ENCODE measurements at places on chromosomes 5 and 9.

DNA sequence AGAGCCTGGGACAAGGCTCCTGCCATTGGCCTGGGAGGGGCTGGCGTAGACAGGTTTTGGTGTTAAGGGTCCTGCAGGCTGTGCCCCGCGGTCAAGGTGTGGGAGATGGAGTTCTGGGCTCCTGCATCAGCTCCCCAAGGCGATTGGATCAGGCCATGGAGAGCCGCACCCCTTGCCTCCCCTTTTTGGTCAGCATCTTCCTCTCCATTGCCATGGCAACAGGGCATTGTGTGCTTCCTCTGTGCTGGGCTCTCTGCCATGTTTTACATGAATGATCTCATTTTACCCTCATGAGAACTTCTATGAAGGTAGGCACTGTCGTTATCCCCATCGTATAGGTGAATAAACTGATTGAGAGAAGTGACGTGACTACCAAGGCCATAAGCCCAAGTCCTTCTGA, 344.3 kb upstream of the CLINT1 start:
- DNase-seq = no peak

DNA sequence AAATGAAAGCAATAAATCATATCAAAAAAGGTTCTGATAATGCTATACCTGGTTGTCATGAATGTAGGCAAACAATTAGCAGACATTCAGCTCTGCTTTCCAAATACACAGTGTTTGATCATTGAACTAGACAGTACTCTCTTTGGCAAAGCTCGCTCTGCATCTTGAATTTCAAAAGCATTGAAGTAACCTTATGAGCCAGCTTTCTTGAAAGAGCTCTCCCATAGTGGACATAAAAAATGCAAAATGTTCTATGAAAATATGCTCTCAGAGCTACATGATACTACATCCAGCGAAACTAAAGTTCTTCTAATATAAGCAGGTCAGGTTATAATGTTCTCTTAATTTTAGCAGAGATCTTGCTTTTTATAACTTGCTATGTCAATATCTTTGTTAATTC, 533.4 kb downstream of the CSNK1G3 start:
- no peak for DNase-seq

DNA sequence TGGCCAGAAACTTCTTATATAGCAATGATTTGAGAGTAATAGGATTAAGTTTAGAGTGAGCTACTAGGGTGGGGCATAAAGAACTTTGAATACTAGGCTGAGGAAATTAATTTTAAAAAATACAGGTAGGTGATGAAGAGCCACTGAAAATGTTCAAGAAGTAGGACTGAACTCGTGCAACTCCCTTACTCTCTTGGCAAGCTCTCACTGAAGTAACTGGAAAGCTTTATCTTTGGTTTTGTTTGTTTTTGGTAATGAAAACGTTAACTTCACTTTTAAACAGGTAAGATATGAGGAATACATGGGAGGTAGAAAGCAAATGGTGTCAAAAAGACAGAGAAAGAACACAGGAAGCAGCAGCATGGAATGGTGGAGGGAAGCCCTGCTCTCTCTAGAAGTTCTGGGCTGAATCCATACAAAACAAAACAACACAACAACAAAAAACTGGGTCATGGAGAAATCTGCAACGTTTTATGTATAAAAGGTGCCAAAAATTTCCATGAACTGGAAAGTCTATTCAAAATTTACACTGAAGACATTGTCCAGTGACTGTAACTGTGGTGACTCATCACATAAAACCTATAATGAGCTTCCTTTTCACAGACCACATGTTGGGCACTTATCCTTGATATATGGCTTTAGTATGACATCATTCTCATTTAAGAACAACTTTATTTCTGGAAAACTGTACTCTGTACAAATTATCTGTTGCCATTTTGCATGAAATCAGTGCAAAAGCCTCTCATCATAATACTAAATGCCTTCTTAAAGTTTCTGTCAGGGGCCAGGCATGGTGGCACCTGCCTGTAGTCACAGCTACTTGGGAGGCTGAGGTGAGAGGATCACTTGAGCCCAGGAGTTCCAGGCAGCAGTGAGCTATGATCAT, 91.2 kb upstream of the CHD1 start:
- no peak for DNase-seq

GRCh38 chr5:81763294-81763928, 12.5 kb upstream of the SSBP2 start:
- DNase-seq = no peak

GRCh38 chr5:149129181-149129580, 12.1 kb upstream of the ABLIM3 start:
- no peak for DNase-seq

DNA sequence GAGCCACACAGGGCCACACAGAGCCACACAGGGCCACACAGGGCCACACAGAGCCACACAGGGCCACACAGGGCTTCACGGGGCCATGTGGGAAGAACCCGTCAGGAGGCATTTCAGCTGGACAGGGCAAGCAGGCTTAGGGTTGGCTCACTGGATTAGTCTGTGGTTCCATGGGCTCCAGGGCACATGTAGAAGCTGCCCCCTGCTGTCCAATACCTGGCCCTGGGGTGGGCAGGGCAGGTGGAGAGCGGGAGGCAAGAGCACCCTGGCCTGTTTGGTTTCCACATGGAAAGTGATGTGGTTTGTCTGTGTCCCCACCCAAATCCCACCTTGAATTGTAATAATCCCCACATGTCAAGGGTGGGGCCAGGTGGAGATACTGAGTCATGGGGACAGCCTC, 16.4 kb upstream of the LPCAT1 start:
- DNase-seq = no peak

DNA sequence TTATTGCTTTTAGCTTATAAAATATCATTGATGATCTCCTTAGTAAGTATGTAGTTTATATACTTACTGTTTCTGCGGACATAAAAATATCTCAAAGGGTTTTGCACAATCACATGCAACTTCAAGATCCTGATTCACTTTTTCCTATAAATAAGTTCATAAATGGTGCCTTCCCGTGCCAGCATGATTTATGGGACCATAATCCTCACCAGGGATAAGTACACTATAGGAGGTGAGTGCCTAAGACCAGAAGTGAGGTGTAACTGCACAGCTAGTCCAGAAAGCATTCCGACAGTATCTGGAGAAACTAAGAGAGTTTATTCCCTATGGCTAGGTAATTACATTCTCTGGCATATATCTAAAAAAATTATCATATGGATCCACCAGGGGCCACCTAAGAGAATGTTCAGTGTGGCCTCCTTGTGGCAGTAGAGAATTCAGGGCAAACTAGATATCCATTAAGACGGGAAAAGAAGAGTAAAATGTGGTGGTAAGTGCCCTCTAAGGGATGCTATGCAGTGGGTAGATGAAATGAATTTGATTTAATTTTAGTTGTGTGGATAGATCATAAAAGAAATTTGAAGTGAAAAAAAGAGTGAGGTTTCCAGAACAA, 402.5 kb upstream of the SLC24A2 start:
- no peak for DNase-seq

- no peak for DNase-seq
Measured at GRCh38 chr5:114360357-114360756, 1.5 kb upstream of the KCNN2 start.

- DNase-seq = no peak
Measured at GRCh38 chr5:138506370-138507306, 36.4 kb downstream of the ETF1 start.

GRCh38 chr5:142498298-142498697, 173.5 kb upstream of the SPRY4 start:
- no peak for DNase-seq

DNA sequence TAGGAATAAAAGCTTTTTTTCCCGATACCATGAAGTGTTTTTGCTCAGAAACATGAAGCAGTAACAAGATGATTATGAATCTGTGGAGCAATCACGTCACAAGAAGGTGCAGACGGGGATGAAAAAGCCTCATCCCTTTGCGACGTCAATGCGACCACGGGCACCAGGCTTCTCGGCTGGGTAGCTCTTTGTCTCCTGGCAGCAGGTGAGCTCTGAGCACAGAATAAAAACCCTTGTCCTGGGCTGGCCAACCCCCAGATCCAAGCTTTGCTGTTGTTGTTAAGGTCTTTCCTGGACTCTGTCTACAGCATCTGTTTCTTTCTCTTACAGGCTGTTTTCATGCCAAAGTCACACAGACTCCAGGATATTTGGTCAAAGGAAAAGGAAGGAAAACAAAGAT, 113.8 kb downstream of the ANKRD18B start:
- no peak for DNase-seq

- no peak for DNase-seq
Measured at GRCh38 chr5:91928754-91929521, 545.8 kb upstream of the ARRDC3 start.

GRCh38 chr5:122713041-122713440, 61.8 kb upstream of the SNX2 start:
- no peak for DNase-seq

DNA sequence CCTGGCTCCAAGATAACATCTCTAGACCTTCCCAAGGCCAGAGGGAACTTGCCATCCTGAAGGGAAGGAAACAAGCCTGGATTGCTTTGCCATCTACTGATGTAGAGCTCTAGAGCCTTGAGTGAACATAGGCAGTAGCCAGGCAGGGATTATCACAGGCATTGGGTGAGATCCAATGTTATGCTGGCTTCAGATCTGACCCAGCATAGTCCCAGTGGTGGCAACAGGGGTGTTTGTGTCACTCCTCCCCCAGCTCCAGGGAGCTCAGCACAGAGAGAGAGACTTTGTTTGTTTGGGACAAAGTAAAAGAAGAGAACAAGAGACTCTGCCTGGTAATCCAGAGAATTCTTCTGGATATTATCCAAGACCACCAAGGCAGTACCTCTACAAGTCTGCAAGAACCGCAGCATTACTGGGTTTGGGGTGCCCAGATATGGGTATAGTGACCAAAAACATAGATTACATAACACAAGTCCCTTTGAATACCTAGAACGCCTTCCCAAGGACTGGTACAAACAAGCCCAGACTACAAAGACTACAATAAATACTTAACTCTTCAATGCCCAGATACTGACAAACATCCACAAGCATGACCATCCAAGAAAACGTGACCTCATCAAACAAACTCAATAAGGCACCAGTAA, 137.6 kb upstream of the DAPK1 start:
- DNase-seq = no peak

DNA sequence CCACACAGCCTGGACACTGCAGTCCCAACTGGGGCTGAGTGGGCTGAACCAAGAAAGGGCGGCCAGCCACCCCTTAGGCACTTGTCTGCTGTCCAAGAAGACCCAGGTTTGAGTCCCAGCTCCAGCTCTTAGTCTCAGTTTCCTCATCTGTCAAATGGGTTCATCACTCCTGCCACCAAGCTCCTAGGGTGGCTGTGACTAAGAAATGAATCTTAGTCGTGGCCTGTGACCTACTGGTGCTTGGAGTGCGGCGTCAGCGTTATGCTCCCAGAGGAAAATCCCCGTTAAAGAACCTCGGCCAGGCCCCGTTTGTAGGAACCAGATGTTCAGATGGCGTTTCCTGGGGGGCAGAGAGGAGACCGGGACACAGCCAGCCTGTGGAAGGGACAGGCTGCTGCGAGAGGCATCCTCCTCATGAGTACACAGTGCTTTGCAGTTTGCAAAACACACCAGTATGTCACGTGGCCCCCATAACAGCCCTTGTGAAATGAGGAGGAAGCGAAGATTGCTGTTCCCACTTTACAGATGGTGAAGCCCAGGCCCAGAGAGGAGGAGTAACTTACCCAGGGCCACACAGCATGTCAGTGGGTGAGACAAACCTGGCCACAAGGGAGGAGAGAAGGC, 3.3 kb downstream of the FIBCD1 start:
- DNase-seq = no peak

- DNase-seq = no peak
Measured at GRCh38 chr5:14810928-14811572, 60.5 kb downstream of the ANKH start.

GRCh38 chr5:156591631-156592030, 258.5 kb upstream of the PPP1R2B start:
- no peak for DNase-seq

DNA sequence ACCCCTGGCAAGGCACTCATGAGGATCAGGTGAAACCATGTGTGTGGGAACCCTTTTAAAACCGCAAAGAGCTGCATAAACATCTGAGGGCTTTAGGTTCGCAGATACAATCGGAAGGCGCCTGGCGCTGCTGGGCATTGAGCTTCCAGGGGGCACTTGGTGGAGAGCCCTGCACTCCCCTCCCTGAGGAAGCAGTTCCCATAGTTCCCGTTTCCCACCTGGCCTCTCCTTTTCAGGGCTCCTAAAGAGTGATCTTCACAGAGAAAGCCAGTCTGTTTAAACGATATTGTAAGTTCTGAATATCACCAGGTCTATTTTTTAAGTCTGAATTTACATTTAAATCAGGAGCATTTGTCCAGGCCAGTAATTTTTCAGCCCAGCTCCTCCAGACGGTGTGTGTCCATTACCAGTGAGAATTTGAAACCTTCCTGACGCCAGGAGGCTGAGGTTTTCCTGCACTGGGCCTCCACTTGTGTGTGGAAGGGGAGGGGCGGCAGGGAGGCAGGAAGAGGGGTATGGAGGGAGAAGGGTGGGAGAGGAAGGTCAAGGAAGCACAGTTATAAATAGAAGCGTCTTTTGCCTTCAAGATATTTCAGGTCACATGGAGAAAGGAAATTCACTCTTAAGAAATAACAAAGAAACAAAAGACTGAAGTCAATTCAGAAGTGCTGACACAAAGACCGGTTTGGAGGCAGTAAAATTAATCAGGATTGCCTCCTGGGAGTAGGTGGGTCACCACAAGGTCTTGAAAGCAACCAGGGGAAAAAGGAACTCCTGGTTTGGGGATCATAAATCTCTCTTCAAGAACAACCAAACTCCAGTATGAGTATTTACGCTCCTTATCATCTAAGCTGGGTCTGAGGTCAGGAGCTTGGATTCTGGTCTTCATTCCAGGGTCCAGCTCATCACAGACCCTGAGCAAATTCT, 14.3 kb upstream of the MGAT1 start:
- no peak for DNase-seq

DNA sequence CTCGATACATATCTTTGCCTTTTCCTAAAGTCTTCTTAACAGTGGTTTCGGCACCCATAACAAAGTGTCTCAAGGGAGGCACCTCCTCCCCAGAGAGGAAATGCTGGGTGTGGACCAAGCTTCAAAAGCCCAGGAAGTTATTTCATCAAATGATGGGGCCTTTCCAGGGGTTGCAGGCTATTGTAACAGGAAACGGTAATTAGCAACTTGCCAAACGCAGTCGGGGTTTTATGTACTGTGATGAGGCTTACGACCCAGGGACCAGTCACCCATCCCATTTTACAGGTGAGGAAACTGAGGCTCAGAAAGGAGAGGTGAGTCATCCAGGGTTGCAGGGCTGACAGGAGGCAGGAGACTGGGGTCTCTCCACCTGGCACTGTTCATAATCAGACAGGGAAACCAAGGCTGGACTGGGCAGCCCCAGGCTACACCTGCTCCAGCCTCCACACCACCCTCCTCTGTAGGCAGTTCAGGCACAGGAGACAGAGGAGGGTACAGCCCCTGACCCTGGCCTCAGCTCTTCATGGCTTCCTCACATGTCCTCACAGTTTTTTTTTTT, 30.0 kb upstream of the SUSD3 start:
- DNase-seq = no peak

- no peak for DNase-seq
Measured at GRCh38 chr9:86771941-86772634, 175.2 kb downstream of the GAS1 start.

GRCh38 chr9:125370786-125371185, 109.2 kb downstream of the GAPVD1 start:
- DNase-seq = no peak
